ENCODE measurements at places on chromosomes 2 and 18.
A peak's percentile ranks its signal among the peaks of the same experiment; 100 is the strongest.

GRCh38 chr18:50127516-50128210 is 67.3 kb downstream of the MYO5B start:
- DNase-seq = no peak

GRCh38 chr18:67359873-67360838 is 156.4 kb downstream of the DSEL start:
- DNase-seq = no peak

DNA sequence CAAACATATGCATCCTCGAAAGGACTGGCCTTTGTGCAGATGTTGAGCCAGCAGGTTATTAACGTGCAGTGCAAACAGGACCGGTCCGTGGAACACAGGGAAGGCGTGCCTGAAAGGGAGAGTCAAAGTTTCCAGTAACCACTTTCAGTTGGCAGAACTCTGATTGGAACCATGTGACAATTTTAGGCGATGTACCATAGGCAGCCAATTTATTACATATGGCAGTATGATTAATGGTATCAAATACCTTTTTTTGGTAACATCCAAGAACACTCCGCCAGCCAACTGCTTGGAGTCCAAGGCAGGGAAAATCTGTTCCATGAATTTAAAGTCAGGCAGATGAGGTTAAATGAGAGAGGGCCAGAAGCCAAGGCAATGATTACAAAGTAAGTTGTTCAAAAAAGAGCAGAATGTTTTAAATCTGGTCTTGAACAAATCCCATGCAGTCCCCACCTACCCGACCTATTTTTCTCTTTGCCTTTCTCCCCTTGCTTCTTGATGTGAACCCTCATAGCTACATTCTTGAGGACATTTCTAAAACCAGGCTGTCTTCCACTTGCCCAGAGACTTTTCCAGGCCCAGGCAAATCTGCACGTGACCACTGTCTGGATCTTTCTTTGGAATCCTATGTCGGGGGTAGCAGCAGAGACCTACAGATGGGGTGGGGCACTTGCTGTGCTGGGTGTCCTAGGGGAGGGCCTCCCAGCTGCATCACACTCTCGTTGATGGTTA is 351.7 kb downstream of the HRH4 start:
- DNase-seq = no peak

- peak; percentile 42 for DNase-seq
Observed at GRCh38 chr18:79611040-79611681, 68.4 kb upstream of the CTDP1 start.

DNA sequence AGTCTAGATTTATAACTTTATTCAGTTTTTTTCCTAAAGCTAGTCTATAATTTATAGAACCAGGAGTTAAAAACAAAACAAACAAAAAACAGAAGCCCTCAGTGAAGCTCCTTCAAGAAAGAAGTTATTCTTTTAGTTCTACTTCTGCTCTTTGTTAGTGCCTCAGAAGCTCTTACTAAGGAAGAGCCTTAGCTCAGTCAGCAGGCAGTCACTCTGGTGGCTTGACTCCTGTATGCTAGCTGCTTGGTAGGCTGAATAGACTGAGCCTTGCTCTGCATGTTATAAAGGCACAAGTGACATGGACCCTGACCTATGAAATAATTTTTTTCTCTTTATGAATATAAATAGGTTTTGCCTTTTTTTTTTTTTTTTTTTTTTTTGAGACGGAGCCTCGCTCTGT is 24.8 kb downstream of the NCOA1 start:
- no peak for DNase-seq

GRCh38 chr18:37424507-37424906 is 141.1 kb downstream of the CELF4 start:
- DNase-seq = no peak

DNA sequence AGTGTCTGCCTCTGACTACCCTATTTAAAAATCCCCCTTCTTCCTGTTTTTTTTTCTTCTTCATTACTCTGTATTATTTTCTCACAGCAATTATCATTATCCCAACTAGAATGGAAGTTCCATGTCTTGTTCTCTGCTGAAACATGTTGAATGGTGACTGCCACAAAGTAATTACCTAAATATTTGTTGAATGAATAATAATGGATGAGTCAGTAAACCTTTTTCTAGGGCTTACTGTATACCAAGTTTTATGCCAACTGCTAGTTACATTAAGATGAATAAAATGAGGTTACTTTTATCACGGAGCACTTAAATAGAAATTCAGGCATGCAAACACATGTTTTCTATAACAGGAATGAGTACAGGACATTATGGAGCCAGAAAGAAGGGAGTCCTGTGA is 490.6 kb downstream of the THSD7B start:
- no peak for DNase-seq

DNA sequence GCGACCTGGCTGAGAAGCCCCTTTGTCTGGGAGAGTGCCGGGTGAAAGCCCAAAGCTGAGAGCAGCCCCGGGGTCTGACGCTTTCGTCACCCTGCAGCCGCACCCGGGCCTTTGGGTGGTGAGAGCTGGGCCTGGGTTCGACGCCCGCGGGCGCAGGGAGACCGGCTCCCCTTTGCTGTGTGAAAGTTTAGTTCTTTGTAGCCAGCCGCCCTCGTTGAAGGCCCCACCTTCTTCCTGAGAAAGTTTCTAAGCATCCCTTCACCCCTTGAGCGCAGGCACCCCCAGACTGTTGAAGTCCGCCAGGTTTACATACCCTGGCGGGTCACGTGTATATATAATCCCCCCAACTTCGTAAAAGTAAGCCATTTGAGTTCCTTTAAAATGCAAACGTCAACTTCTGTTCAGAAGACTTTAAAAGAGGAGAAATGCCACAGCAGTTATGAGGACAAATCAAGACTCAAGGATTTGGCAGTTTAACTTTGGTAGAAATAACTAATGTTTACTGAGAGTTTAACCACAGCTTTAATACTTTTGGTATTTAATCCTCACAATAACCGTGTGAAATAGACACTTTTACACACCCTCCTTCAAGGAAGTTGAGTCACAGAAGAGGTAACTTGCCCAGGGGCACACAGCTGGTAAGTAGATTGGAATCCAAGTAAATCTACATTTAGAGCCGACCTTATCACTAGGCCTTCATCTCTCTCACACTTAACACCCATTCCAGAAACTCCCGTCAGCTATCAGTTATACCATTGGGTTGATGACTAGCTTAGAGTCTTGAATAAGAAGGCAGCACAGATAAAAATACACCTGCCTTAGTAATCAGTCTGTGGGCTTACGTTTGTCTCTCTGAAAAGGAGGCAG is 1.1 kb upstream of the MBOAT2 start:
- no peak for DNase-seq

GRCh38 chr2:72004201-72004915 is 143.3 kb downstream of the CYP26B1 start:
- DNase-seq = no peak

- no peak for DNase-seq
Observed at GRCh38 chr2:28643911-28644334, 107.7 kb upstream of the PPP1CB start.

DNA sequence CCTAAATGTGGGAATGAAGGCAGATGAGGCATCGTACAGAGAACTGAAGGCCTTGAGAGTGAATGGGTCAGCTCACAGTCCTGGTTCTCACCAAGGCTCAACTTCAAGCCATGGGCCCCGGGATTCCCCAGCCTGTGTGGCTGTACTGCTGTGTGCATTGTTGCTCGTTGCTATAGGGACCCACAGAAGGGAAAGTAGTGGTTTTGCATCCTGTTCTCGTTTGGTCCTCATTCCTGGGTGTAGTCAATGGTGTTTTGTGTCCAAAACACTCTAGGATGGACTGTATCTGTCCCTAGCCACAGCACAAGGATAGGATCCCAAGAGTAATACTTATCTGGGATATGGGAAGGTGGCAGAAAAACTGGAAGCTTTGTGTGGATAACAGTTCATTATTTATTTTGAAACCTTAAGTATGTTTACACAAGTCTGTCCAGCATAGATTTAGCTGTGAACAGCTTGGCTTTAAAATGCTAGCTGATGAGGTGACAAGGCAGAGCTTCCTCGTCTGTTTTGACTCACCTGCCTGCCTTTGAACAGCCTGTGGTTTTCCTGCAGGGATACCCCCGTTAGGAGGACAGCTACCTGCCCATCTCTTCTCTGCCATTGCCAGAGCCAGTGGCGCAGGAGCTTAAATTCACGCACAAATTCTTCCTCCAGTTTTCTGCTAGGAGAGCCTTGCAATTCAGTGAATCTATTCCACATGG is 85.0 kb downstream of the WDSUB1 start:
- DNase-seq = no peak

GRCh38 chr2:23425885-23426262 is 40.9 kb downstream of the KLHL29 start:
- DNase-seq = peak; percentile 42

- DNase-seq = no peak
Observed at GRCh38 chr2:130877258-130877657, 40.5 kb downstream of the ARHGEF4 start.

DNA sequence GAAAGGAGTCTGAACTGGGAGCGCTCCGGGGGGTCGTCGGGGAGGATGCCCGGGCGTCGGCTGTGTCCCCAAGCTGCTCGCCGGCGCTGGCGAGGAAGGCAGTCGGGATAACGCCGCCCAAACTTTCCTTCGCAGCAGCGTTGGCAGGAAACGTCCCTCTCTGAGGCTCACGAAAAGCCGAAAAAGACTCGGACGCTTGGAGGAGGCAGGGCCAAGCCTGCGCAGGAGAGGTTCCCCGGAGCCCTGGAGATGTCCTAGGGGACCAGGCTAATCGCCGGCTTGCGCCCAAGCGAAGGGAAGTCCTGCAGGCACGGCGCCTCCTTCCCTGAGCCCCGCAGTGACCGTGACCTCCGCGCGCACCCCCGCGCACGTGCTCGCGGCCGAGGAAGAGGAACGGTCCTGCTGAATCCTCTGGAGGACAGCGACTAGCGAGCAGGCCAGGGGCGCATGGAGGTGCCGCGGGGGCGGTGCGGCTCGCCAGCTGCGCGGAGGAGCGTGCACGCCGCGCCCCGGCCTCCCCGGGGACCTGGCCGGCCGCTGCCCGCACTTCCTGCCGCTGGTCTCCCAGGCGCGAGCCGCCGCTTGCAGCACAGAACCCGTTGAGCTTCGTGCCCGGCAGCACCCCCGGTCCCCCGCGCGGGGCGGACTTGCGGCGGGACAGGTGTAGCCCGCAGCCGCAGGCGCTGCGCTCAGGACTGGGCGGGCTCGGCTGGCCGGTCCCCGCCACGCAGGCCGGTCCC is at the start of gene SH3RF3:
Gene SH3RF3, plus strand, starts transcription at position 590 of the 740 bp plus-strand sequence.
- DNase-seq = no peak

GRCh38 chr2:161423421-161424393 is 7.6 kb downstream of the TBR1 start:
- peak; percentile 80 for DNase-seq

Data from H1 (cell line).